ENCODE measurements at places on chromosomes 16 and 17. TPM values are rescaled to one million over a fixed set of nuclear protein-coding genes. Genes with fewer than 3 reads are reported as not detected.

DNA sequence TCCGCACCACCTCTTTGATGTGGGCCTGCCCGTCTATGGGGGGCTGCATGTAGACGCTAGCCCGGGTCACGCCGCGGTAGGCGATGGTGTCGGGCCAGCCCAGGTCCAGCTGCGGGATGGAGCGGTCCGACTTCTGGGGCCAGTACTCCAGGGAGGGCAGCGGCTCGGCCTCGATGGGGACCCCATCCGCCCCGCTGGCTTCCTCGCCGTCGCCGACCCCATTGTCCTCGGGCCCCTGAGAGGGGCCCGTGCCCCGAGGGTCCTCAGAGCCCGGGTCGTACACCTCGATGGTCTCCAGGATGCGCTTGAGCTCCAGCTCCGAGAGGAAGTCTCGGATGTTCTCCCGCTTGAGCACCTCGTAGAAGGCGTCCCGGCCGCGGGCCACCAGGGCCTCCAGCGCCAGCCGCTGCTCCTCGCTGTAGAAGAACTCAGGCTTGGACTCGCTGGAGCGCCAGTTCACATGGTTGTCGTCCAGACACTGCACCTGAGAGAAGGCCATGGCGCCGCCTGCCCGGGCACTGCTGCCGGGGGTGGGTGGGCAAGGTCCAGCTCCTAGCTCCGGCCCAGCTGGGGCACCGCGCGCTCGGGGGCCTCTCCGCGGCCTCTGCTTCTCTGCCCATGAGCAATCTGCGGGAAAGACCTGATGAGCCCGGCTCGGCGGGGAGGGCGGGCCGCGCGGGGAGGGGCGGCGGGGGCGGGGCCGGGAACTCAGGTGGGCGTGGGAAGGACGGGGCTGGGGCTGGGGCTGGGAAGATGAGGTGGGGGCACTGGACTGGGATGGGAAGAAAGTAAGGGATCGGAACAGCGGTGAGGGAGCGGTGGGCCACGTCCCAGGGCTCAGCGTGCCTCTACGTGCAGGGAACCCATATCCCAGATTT, 782 bp downstream of the FAM83G start:
- DNase-seq, result peak; percentile 84
- H3K36me3 ChIP-seq, result no peaks in the 10 kb centered on the region
- H3K4me1 ChIP-seq, result no peaks in the 10 kb centered on the region
- H3K4me3 ChIP-seq, result peak overlapping the region; percentile 65

- H3K27ac ChIP-seq, result no peak overlapping the region
- no peaks in the 10 kb centered on the region for H3K27me3 ChIP-seq
- no peaks in the 10 kb centered on the region for H3K36me3 ChIP-seq
- no peak for DNase-seq
- H3K4me3 ChIP-seq, result no peak overlapping the region
Observed at GRCh38 chr17:63956296-63956920, 16.3 kb downstream of the SCN4A start.

DNA sequence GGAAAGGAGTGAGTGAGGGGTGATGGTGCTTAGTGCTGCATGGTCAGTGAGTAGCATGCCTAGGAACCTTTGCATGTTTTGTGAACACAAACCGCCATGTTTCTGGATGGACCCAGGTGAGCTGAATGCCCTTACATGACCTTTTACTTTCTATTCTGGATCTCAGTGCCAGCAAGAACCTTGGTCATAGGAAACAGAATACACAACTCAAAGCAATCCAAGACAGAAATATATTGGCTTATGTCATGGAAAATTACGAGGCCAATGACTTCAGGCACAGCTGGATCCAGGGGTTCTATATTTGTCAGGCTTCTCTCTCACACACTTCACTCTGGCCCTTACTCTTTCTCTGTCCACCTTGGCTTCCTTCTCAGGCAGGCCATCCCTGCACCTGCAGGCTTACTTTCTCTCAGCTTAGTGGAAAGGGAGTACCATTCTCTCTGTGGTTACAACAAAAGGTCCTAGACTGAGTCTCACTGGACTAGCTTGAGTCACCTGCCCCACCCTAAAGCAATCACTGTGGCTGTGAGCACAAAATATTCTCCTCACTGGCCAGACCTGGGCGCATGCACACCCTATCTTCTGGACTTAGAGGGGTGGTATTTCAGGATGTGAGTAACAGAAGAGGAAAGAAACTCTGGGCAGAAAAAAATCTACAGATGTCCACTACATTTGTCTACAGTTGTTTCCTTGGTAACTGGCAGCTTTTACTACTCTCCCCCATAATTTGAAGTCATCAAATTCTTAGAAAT, 20.4 kb upstream of the CPNE2 start:
- H3K4me3 ChIP-seq, result no peak overlapping the region
- no peaks in the 10 kb centered on the region for H3K4me1 ChIP-seq

DNA sequence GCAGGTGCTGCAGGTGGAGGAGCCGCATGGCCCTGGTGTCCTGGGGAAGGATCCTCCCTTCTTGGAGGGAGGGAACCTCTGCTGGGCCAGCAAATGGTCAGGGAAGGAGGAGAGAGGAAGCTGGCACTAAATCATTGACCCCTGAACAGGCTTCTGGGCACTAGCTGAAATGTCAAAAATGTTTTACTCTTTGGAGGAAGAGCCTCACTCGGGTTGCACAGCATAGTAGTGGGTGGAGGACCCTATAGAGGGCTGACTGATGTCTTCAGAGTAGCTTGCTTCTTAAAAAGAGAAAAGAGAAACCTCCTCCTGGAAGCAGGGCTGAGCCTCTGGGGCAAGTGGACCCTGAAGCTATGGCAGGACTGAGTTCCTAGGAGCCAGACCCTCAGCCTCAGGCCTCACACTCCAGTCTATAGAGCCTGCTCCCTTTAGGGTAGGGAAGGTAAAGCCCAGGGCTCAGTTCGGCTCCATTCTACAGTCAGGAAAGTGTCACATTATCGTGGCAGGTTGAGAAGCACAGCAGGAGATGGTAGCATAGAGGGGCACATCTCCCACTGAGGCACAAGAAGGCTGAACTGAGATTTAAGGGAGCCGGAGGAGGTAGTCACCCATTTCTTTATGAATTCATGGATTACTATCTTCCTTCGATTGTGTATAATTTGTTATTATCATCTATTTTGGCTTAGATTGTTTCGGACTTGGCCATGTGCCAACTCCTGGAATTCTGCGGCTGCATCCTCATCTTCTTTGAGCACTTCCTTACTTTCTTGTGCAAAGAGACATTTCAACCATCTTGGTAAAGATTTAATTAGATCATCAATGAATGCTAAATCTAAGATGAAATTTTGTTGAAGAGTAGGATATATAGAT, 7.3 kb upstream of the CUEDC1 start:
- no peak overlapping the region for H3K27ac ChIP-seq
- H3K4me3 ChIP-seq, result no peak overlapping the region

DNA sequence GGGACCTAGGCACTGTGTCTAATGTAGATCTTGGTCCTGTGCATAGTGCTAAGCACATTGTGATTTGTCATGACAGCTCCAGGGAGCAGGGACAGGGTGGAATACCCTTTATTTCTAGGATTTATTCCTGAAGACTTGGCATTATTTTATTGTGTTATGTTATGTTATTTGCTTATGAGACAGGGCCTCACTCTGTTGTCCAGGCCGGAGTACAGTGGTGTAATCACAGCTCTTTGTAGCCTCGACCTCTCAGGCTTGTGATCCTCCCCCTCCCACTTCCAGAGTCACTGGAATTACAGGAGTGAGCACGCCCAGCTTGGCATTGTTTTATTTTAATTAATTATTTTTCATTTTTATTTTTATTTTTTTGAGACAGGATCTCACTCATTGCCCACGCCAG, 40.5 kb upstream of the USP7 start:
- no peak overlapping the region for H3K4me3 ChIP-seq
- H3K36me3 ChIP-seq, result no peaks in the 10 kb centered on the region

The SPN gene
- total RNA-seq, result 5.2 TPM

The SALL1 gene
- not detected for total RNA-seq

The SETD1A gene
- total RNA-seq, result 16.4 TPM

The BIRC5 gene
- total RNA-seq, result 0.65 TPM
